ENCODE measurements at places on chromosomes 12 and 14.
A peak's percentile ranks its signal among the peaks of the same experiment; 100 is the strongest.

DNA sequence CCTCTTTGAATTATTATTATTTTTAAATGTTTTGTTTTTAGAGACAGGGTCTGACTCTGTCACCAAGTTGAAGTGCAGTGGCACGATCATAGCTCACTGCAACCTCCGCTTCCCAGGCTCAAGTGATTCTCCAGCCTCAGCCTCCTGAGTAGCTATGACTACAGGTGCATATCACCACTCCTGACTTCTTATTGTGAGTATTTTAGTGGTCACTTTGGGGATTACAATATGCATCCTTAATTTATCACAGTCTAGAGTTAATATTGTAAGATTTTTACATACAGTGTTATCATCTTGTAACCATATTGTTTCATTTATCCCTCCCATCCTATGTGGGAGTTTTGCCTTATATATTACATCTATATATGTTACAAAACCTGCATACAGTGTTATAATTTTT lies 13.4 kb downstream of the FGF23 start:
- no peak for DNase-seq

GRCh38 chr12:131628766-131629448 lies 82.0 kb upstream of the SFSWAP start:
- no peak for DNase-seq

- DNase-seq, result no peak
Observed at GRCh38 chr12:53123578-53124351, 20.5 kb downstream of the SOAT2 start.

DNA sequence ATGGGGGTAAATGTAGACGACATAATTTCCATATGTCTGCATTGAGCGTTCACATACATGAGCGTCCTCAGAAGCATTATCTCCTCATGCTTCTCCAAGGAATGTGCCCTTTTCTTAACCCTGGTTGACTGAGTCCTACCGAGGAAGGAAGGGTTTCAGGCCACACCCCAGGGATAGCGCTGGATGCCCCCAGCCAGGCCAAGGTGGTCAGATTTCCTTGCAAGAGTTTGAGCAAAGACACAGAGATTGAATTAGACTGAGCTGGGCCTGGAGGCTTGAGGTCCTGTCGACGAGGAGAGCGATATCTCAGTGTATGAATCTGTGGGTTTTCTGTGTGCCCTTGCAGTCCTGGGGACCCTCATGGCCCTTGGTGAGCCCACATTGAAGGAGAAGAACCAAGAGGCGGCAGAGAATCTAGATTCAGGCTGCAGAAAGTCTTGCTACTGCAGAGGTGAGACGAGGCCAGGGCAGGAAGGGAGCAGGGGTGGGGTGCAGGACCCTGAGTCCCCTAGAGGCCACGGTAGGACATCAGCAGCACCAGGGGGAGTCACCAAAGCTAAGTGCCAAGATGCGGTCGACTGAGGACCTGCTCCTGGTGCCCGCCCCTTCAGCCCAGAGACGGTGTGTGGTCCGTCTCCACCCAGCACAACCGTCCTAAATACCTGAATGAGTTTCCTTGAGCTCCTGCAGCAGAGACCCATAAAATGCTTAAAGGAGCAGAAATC lies 94.7 kb upstream of the DIO3 start:
- DNase-seq, result no peak

- DNase-seq, result no peak
Observed at GRCh38 chr14:100539003-100539660, 48.1 kb downstream of the BEGAIN start.

- DNase-seq, result no peak
Observed at GRCh38 chr12:39161465-39162085, 256.2 kb upstream of the CPNE8 start.

- no peak for DNase-seq
Observed at GRCh38 chr12:54300225-54300731, 537 bp downstream of the NFE2 start.

DNA sequence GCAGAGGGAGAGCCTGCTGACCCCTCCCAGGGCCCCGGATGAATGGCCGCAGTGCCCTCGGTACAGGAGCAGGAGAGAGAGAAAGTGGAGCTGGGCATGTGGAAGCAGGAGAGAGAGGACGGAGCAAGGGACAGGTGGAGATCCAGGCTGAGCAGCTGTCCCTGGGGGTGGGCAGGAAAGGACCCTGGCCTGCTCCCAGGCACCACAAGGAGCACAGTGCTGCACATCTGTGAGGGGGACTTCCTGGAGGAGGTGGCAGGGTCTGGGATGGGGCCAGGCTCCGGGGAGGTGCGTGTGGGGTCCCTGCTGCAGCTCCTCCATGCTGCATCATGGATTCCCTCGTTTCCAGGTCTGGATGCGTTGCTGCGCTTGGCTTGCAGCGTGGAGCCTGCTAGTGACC lies 13.0 kb upstream of the DLK1 start:
- no peak for DNase-seq

DNA sequence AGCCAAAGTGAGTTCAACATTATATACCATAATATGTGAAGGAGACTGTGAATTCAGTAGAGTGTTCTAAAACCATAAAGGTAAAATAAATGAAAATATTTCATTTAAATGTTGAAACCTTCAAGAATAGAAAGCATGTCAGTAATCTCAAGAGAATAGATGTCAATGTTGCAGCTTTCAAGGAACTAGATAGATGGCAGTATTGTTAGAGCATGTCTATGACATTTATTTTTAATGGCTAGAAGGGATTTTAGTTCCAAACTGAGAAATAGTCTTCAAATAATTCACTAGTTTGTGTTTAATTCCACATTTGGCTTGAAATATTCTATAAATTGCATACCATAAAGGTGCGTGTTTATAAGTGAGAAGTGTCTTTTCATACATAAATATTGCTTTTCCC lies 326.5 kb downstream of the FLRT2 start:
- no peak for DNase-seq

DNA sequence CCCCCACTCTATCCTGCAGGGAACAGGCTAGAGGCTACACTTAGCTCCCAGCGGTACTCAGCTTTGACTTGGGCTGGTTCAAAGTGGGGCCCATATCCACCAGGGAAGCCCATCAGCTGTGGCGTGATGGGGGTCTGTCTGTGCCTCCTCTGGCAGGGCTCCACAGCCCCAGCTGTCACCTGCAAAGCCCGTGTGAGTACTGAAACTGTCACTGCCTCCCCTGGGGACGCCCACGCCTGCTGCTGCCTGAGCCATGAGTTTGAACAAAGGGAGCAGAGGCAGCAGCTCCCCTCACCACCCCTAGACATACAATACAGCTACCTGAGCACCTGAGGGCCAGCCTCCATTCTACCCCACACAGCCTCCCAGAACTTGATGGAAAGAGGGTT lies 5.0 kb downstream of the REM2 start:
- DNase-seq, result peak; percentile 32

DNA sequence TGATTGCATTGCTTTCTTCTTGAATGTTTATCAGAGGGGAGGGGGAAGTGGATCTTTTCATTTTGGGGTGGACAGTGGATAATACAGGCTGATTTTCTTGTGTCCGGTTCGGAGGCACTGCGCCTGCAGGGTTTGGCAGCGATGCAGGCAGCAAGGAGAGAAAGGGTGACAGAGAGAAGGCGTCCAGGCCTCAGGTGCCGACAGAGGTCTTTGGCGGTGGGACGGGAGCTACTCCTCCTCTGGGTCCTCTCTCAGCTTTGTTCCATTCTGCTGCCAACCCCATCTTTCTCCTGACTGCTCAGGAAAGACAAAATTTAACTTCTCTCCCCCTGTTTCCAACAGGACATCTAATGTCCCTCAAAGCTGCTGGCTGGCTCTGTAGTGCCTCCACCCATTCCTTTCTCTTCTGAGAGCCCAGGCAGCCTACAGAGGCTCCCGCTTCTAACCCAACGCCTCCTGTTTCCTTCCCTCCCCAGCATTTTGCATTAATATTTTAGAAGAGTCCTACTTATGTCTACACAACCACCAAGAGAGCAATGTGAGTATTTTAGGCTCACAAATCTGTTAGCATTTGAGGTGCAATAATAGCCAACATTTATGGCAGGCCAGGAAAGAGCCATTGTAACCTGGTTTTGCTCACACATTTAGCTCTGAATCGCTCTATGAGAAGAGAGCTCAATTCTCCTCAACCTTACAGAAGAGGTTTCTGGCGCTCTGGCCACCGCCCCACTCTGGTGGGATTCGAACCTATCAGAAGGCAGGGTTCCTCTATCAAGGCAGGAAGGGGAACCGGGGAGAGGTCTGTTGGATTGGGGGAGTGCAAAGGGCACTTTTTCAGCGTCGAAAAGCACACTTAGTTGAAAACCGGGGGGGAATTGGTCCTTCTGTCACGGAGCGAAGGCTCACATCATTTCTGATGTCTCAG lies 7.1 kb upstream of the TBX5 start:
- no peak for DNase-seq

GRCh38 chr14:102980409-102980810 lies 57.9 kb downstream of the AMN start:
- no peak for DNase-seq

GRCh38 chr14:105491366-105491973 lies 424 bp downstream of the TEDC1 start:
- peak; percentile 76 for DNase-seq

- DNase-seq, result no peak
Observed at GRCh38 chr12:42807766-42808165, 218.2 kb upstream of the PRICKLE1 start.

- no peak for DNase-seq
Observed at GRCh38 chr12:119957135-119957534, 31.9 kb upstream of the BICDL1 start.

DNA sequence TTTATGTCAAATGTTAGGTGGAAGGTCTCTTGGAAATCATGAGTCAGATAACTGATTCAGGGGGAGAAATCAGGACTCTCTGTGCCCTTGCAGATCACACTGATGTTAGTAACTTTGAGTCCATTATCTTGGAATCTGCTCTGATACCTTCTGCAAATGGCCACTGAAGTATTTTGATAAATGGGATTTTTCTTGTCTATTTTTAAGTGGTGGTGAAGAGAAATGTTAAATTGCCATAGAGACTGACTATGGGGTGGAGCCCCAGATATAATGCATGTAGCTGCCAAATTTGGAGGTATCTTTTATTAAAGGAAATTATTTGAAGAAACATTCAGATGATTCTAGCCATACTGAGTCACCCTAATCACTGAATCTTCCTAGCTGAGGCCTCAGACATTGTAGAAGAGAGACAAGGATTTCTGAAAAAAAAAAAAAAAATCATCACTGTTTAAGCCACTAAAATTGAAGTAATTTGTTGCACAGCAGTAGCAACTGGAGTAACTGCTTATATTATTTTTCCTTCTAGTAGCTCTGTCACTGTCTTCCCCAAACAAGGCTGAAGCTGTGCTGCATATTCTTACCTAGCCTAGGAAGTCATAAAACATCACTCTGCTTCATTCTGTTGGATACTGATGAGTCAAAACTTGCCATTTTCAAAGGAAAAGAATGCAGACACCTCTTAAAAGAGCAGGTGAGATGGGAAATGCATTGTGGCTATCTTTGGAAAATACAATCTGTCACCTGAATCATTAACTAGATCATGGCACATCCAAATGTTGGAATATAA lies 36.0 kb upstream of the CLEC14A start:
- DNase-seq, result no peak

Measured in stimulated activated CD8-positive, alpha-beta memory T cell treated with anti-CD3 and anti-CD28 coated beads, Interleukin-15, amount 100 ng/mL, for 4 hours (primary cell).